Cortex of kidney (tissue), 1 donor: ENCODE measurements at places on chromosomes 16 and 17.

- DNase-seq, result no peak
Measured at GRCh38 chr16:87762071-87762571, 3.7 kb downstream of the KLHDC4 start.

- no peak for DNase-seq
Measured at GRCh38 chr16:62294213-62294972, 258.2 kb upstream of the CDH8 start.

GRCh38 chr16:85520853-85521521 is 92.1 kb upstream of the GSE1 start:
- no peak for DNase-seq

DNA sequence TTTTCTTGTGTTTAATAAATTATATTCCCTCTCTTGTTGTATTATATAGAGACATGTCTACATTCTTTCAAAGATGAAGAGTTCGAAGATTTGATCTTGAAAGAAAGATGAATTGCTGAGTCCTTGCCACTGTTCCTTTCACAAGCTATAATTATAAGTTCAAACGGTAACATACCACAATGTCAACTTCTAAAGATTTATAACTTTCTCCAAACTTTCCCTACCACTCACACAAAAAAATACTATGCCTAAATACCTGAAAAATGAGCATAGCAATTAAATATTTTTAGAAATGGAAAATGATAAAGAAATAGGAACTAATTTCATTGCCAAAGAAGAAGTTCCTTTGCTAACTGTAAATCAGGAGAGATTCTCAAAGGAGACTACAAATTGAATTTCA is 50.6 kb downstream of the BRIP1 start:
- DNase-seq, result no peak

GRCh38 chr16:47728205-47728604 is 267.1 kb downstream of the PHKB start:
- DNase-seq, result no peak

DNA sequence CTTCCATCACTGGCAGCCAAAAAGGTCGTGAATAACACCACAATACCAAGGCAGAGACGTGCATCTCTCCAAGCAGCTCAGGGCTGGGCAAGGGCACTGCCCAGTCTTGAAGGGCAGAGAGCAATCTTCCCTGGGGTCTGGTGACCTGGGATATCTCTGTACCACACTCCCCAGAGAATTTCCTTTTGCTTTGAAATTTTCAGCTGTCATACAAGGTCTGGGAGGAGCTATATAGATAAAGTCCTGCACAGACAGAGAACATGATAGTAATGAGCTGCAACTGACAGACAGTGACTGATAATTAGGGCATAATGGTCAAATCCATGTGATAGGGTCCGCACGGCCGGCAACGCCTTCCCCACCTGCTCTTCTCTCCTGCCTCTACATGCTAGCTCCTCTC is 68.2 kb downstream of the DYNLRB2 start:
- no peak for DNase-seq

- no peak for DNase-seq
Measured at GRCh38 chr17:42584880-42585279, 7.4 kb upstream of the PSMC3IP start.

GRCh38 chr16:84599521-84600202 is 18.2 kb downstream of the COTL1 start:
- no peak for DNase-seq

- DNase-seq, result no peak
Measured at GRCh38 chr17:1783271-1783670, 21.4 kb downstream of the SERPINF1 start.
